ENCODE measurements at places on chromosomes 5 and 9.

DNA sequence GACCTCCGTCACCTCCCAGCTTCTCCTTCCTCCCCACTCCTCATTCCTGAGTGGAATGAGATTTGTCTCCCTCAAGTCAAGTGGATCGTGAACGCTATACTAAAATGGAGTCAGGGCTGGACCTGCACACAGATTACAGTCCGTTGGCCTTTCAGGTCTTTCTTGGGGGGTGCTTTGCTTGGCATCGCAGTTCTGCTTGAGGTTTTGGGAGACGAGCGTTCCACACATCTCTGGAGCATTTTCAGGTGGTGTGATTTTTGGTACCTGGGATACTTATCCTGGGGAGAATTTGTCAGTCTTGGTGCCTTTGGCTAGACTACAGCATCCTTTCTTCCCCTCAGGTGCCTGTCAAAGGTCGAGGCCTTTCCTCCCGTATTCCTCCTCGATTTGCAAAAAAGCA, 23.8 kb upstream of the POMT1 start:
- no peak for DNase-seq

- no peak for DNase-seq
Measured at GRCh38 chr9:70478963-70479641, 64.6 kb upstream of the KLF9 start.

DNA sequence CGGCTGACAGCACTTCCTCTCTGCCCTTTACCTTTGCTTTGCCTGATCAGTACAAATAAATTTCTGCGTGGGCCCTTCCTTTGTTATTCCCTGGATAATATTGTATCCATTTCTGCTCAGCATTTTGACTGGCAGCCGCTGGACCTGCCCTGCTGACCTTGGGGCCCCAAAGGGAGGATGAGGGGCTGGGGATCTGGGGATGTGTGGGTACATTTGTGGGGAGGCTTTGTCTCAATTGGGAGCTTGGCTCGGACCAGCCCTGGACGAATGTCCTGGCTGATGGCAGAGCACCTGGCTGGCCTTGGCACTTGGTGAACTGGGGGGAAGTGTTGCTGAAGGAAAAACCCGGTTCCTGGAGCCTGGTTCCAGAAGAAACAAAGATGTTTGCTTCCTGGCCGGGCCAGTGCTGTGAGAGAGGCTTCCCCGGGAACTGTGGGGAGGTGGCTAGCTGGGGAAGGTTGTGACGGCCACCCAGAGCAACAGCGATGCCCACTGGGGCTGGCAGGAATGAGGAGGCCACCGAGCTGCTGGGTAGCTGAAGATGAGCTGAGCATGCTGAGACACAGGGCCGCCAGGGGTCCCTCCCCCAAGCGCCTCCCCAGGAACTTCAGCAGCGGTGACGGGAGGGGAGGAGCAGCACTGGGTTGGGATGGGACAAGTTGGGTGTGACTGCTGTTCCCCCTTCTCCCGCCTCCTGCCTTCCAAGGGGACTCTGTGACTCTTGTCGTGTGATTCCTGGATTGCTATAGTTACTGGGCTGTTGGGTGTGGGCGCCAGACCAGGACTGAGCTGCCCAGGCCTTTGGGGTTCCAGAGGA, 8.4 kb downstream of the LMX1B start:
- no peak for DNase-seq

DNA sequence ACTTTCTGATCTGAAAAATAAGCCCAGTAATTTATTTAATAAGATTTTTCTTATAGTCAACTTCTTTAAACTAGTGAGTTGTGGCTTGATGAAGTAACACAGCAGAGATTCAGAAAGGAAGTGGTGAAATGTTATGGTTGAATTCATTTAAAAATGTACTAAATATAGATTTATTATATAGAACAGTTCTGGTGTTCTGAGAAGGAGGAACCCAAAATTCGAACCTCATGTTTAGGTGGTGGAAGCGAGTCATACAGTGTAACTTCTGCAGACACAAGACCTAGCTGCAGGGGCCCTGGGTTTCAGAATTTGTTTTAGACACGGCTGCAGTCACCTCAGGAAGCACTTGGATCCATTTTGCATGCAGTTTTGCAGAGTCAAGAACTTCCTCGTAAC, 188.2 kb downstream of the TRIO start:
- no peak for DNase-seq

GRCh38 chr5:139926797-139927503, 116.1 kb downstream of the NRG2 start:
- no peak for DNase-seq

GRCh38 chr5:152501294-152501693, 96.2 kb upstream of the NMUR2 start:
- DNase-seq = no peak

DNA sequence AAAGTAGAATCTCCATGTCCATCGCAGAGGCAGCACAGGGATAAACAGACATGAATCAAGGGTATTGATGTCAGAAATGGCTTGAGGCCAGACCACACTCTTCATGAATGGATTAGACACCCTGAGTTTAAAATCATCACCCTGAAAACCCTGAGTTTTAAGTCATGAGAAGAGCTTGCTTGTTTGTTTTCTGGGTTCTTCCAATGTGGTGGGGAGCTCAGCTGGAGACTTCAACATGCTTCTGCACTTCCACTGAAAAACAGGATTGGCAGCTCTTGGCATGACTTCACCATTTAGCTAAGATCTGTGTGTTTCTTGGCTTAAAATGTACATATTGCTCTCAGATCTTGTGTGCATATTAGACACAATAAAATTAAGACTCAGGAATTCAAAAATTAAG, 9.8 kb downstream of the GCNT4 start:
- no peak for DNase-seq

GRCh38 chr9:14573319-14573718, 119.9 kb downstream of the ZDHHC21 start:
- no peak for DNase-seq

- DNase-seq = peak; percentile 66
Measured at GRCh38 chr9:134055981-134056461, 11.8 kb downstream of the BRD3 start.

DNA sequence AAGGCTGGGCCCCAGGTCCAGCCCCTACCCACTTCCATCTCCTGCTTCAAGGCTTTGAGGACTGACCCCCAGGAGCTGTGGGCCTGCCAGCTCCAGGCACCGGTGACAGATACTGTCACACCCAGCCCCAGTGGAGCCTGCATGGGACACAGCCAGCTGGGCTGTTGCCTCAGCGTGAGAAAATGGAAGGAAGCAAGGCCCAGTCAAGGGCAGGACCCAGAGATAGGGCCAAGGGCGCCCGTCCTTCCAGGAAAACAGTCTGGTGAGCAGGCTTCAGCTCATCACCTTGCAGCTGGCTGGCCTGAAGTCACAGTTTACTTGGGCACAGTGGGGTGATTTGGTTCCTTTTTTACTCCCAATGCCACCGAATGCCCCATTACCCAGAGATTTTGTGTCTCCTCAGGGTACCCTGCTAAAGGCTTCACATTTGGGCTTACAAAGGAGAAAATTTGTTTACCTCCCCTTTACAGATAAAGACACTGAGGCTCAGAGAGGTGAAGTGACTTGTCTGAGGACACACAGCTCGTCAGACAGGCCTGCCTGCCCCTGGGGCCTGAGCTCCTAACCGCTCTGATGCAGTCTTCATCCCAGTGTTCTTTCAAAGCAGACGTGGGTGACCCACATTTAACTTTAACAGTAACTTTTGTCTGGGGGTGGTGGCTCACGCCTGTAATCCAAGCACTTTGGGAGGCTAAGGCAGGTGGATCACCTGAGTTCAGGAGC, 21.5 kb upstream of the WDR38 start:
- no peak for DNase-seq

DNA sequence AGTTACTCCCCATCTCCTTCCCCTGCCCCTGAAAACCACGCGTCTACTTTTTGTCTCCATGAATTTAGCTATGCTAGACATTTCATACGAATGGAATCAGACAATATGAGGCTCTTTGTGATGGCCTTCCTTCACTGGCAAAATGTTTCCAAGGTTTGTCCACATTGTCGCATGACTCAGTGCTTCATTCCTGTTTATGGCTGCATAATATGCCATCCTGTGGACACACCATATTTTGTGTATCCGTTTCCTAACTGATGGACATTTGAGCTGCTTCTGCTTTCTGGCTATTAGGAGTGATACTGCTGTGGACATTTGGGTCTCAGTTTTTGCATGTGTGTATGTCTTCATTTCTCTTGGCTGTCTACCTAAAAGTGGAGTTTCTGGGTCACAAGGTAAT, 14.5 kb downstream of the NTNG2 start:
- no peak for DNase-seq

- DNase-seq = no peak
Measured at GRCh38 chr9:104555521-104555920, 13.4 kb upstream of the OR13C8 start.

DNA sequence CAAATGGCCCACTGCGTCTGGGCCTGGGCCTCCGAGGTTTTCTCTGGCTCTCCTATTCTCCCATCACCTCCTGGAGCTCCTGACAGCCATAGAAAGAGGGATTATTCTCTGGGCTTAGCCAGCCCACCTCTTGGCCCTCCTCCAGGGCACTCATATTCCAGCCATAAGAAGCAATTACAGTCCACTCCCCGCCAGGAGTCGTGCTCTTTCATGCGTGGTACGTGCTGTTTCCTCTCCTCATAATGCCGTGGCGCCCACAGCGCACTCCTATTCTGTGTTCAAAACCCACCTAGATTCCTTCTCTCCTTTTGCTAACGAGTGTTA, 240.8 kb upstream of the ZNF462 start:
- DNase-seq = no peak

DNA sequence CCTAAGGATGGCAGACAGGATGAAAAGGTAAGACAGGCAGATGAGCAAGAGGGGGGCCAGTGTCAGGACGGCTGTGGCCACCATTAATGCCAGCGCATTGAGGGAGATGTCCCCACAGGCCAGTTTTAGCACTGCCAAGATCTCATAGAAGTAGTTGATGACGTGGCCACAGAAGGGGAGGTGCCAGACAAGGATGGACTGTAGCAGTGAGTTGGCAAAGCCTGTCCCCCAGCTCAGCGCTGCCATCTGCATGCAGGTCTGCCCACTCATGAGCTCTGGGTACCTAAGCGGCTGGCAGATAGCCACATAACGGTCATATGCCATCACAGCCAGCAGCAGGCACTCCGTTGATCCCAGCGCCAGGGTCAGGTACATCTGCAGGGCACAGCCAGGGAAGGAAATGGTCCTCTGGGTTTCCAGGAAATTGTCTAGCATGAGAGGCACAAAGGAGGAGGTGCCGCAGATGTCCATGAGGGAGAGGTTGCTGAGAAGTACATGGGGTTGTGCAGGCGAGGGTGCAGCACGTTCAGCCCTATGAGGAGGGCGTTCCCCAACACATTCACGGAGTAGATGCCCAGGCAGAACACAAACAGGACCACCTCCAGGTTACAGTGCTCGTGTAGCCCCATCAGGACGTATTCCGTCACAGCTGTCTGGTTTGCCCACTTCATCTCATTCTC, 10.8 kb downstream of the OR13J1 start:
- no peak for DNase-seq

DNA sequence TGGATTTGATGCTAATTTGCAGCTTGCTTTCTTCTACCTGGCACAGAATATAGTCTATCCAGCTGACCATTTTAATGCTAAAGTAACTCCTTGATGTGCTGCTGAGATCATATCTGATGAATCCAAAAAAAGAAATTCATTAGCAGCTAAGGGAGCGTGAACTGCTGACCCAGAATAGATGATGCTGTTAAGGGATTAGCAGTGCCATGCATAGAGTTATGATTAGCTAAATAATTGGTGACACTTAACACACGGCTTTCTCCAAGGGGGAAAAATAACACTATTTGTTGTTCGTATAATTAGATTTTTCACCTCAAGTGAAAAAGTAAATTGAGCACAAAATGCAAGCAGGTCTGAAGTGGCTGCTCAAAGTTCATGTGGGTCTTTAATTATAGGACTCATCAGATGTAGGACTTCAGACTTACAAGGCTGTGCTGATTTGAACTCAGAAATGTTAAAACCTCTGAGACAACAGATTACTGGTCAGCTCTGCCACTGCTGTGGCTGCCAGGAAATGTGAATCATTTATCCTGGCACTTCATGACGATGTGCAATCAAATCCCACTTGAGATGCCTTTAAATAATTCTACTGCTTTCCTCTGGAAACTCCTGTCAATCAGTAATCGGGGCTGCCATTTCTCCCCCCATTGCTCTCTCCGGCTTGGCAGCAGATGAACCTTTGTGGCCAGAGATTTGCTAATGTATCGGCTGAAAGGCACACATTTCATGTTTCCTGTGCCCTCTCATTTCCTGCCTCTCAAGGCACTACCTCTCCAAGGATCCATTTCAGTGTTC, 291.6 kb upstream of the C9orf72 start:
- DNase-seq = no peak

GRCh38 chr5:10671041-10672008, 89.7 kb downstream of the DAP start:
- DNase-seq = no peak

DNA sequence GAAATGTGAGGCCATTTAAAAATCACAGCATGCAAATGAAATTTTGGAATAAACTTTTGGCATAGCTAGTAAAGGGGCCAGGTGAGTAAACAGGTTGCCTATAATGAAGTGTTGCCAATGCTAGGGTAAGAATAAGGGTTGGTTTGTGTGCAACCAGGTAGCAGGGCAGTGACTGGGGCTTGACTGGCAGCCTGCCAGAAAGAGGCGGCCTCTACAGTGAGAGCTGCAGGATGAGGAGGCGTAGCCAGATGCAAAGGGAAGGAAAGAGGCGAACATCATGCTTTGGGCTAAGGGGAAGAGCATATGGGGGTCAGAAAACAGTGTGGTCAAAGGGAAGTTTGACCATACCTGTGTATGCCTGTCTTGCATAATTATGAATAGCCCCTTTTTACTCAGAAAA, 70.6 kb downstream of the MAST4 start:
- DNase-seq = no peak

DNA sequence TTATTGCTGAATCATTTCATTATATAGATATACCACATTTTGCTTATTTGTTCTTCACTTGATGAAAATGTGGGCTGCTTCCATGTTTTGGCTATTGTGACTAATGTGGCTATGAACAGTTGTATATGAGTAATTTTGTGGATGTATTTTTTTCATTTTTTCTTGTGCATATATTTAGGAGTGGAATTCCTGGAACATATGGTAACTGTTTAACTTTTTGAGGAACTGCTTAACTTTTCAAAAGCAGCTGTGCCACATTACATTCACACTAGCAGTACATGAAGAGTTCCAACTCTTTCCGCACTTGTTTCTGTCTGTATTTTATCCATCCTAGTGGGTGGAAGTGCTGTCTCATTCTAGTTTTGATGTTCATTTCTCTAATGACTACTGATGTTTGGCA, 67.8 kb downstream of the JAK2 start:
- DNase-seq = no peak

GRCh38 chr5:149448831-149449714, 70.0 kb upstream of the IL17B start:
- no peak for DNase-seq

- DNase-seq = no peak
Measured at GRCh38 chr5:143113461-143113860, 290.0 kb downstream of the NR3C1 start.
